Muscle of arm (tissue), 14 donors: ENCODE measurements at places on chromosomes 3 and 15. TPM values are rescaled to one million over a fixed set of nuclear protein-coding genes. Genes with fewer than 3 reads are reported as not detected.
A peak's percentile ranks its signal among the peaks of the same experiment; 100 is the strongest.

The ARNT2 gene
- 9.0 TPM for polyA plus RNA-seq

DNA sequence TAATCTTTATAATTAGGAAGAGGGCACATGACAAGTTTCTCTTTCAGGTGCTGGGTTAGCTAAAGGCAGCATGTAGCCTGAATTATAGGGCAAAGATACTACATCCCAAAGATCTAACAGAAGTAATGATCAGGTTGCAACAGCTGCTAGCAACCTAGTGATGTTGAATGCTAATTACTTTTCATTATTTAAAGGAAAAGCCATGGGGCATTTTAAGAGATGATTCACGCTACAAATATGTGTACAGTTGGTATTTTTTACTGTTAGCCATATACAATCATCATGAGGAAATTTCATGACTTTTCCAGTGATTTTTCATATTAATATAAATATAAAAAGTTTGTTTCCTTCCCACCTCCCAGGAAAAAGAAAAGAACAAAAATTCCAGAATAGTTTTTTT lies 43.0 kb downstream of the NEK10 start:
- DNase-seq: no peak

DNA sequence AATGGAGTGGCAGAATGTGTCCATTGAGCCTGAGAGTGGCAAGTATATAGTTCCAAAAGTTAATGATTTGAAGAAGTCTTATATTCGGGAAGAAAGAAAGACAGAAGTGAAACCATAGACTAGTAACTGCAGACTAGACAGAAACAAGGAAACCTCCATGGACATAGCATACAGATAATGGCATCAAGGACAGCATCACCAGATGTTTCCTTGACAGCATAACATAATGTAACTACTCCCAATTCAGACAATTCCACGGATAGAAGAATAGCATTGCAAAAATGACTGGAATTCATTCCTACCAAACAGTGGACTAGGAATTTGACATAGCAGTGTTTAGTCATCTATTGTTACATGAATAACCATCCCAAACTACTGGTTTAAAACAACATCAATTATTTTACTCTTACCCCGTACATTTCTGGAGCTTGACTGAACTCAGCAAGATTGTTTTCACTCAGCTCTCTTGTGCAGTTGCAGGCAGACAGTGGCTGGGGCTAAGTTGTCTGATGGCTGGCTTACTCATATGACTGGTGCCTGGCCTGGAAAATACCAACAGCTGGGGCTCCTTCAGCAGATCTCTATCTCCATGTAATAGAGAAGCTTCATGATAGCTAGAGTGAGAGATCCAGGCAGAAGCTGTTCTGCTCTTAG lies 109.7 kb upstream of the GADL1 start:
- peak; percentile 19 for DNase-seq

DNA sequence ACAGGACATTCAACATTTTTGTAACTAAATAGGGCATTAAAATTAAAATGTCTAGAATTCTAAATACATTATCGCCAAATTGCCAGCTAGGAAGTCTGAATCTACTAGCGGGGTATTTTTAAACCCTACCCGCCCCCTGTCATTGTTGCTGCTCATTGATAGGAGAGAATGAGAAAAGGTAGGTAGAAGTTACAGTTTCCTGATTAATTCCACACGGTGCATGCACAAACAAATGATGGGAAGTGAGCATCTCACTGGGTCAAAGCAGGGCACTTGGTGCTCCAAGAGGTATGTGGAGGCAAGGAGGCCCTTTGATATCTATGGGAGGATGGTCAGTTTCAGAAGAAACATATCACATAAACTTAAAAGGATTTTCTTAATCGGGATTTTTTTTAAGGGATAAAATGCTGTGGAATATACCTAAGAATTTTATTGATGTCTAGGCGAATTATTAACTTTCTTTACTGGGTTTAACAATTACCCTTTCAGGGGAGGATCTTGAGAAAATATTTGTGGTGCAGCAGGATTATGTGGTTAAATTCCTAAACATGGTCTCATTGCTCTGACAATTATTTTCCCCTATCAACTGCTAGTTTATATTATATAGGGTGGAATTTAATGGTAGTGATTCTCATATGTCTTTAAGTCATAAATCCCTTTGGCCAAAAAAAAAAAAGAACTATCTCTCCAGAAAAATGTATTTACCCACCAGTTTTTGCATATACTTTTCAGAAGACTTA lies 236.0 kb upstream of the GOLGA6L4 start:
- DNase-seq: no peak

- no peak for DNase-seq
These were observed 123.1 kb downstream of the FMN1 start for GRCh38 chr15:33071451-33071850.
